GM23338 (cell line): ENCODE measurements at places on chromosomes 12 and 14.

- peak; percentile 79 for DNase-seq
Observed at GRCh38 chr12:80714055-80714454, 2.7 kb upstream of the MYF5 start.

GRCh38 chr12:51390891-51391282, 319 bp downstream of the GALNT6 start:
- DNase-seq: no peak

- no peak for DNase-seq
Observed at GRCh38 chr14:29216268-29217232, 450.0 kb downstream of the FOXG1 start.

DNA sequence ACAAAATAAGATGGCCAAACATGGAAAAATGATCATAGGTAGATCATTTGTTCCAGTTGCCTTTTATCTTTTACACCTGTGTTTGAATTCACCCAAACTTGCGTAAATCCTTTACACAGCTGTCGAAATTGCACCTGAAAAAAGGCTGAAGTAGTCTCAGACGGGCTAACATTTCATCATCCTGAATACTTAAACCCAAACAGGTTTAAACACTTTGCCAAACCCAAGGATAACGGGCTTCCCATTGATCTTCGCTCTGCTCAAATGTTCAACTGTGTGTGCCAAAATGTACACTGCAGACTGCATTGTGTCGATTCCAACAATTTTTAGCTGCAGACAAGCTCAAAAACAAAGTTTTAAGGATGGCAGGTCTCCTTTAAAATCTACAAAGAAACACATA, 288.7 kb upstream of the DDHD1 start:
- no peak for DNase-seq

- DNase-seq: no peak
Observed at GRCh38 chr12:111870216-111870615, 28.2 kb downstream of the MAPKAPK5 start.

DNA sequence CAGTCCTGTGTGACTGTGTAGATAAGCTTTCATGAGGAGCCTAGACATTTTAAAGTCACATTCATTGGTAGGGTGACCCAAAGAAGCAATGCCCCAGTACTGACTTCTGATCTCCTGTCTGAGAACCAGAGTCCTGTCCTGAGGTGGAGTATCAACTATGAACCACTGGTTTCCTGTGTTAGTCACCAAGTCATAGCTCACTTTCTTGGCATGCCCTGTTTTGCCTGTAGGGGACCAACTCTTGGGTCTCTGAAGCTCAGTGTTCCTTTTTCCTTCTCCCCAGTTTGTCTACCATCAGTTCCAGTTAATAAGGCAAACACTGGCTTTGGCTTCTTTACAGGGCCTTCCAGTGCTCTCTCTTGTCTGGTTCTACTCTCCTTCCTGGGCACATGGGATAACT, 97.4 kb downstream of the C12orf75 start:
- no peak for DNase-seq

GRCh38 chr12:122265476-122265875, 818 bp downstream of the VPS33A start:
- DNase-seq: no peak

- no peak for DNase-seq
Observed at GRCh38 chr12:122681814-122682213, 21.3 kb downstream of the HCAR2 start.

DNA sequence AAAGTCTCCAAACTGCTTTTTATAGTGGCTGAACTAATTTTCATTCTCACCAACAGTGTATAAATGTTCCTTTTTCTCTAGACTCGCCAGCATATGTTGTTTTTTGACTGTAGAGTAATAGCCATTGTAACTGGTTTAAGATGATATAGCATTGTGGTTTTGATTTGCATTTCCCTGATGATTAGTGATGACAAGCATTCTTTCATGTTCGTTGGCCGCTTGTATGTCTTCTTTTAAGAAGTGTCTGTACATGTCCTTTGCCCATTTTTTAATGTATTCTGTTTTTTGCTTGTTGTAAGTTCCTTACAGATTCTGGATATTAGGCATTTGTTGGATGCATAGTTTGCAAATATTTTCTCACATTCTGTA, 404.9 kb downstream of the FLRT2 start:
- DNase-seq: no peak

DNA sequence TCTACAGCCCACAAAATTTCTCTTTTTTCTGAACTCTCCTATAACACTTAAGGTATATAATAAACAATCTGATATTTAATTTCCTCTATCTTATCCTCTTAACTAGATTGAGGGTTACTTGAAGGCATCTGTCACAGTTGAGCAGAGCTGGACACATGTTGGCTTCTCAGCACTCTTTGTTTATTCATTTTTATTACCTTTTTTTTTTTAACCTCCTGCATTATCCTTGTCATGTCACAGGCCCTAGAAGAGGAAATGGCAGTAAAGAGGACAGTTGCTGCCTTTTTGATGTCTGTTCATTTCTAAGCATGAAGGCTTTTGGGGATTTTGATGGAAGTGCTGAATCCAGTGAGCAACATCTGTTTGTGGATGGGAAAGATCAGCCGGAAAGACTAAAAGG, 32.5 kb upstream of the EVL start:
- no peak for DNase-seq

- DNase-seq: peak; percentile 36
Observed at GRCh38 chr12:104605685-104606084, 148.9 kb downstream of the CHST11 start.
